Temporal lobe (tissue), 4 donors: ENCODE measurements at places on chromosomes 13 and 19. TPM values are rescaled to one million over a fixed set of nuclear protein-coding genes. Genes with fewer than 3 reads are reported as not detected.

ZNF730 gene
- 14.8 TPM for total RNA-seq

CEACAM5 gene
- 0.25 TPM for total RNA-seq

EDNRB gene
- total RNA-seq, result 18.4 TPM

OVOL3 gene
- not detected for total RNA-seq

CAPN12 gene
- 0.25 TPM for total RNA-seq

TMEM190 gene
- 0.49 TPM for total RNA-seq

CAMSAP3 gene
- 19.9 TPM for total RNA-seq

C13orf42 gene
- total RNA-seq, result not detected

ZNF667 gene
- total RNA-seq, result 22.6 TPM

GRIK5 gene
- total RNA-seq, result 37.1 TPM
